ENCODE measurements at places on chromosomes 7 and 10. TPM values are rescaled to one million over a fixed set of nuclear protein-coding genes. Genes with fewer than 3 reads are reported as not detected.

Gene GIMAP1
- total RNA-seq, result 4.2 TPM

Gene IGFBP1
- total RNA-seq, result not detected

Gene ZNF853
- total RNA-seq, result 31.4 TPM

Gene NAT16
- not detected for total RNA-seq

Gene ODAD2
- 4.3 TPM for total RNA-seq

Gene AKR1C8
- total RNA-seq, result not detected

Gene CRCP
- total RNA-seq, result 32.5 TPM

Gene GNA12
- total RNA-seq, result 48.8 TPM

Gene SDK1
- total RNA-seq, result 27.5 TPM

Gene SLC29A4
- 0.21 TPM for total RNA-seq

Gene ADIRF
- 644 TPM for total RNA-seq

Gene IMMP2L
- total RNA-seq, result 13.1 TPM

Gene CHAT
- not detected for total RNA-seq

Gene OPN1SW
- total RNA-seq, result not detected

Gene NXPH1
- total RNA-seq, result not detected

Gene HMX2
- not detected for total RNA-seq

Gene SSC4D
- total RNA-seq, result 3.2 TPM

Gene ZNF503
- total RNA-seq, result 28.8 TPM

Measured in thoracic aorta (tissue), 2 donors.